ENCODE measurements at places on chromosomes 3 and 15.
A peak's percentile ranks its signal among the peaks of the same experiment; 100 is the strongest.

DNA sequence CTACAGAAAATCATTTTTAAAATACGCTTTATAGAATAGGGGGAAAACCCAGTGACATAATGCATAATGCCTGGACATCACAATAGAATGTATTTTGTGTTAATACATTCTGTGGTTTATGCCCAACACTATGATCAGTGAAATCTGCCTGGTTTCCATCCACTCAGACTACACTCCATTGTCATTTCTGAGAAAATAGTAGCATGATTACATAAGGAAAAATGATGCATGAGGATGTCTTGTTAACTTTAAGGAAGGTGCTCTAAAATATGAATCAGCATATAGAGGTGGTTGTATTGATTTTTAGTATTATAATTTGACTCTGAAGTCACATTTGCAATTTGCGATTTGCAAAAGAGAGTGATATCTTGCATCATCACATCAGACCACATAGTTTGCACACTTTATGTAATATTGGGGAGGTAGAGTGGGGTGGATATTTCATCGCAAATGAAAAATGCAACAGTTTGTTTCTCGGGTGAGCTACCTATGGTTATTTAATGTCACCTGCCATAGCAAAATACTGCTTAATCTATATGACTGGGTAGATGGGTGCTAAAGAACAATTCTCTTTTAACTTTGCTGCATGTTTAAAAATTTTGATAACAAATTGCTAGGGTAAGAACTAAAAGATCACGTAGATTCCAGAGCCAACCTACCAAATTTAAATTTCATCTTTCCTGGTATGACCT is 403.9 kb downstream of the IL5RA start:
- no peak for DNase-seq

DNA sequence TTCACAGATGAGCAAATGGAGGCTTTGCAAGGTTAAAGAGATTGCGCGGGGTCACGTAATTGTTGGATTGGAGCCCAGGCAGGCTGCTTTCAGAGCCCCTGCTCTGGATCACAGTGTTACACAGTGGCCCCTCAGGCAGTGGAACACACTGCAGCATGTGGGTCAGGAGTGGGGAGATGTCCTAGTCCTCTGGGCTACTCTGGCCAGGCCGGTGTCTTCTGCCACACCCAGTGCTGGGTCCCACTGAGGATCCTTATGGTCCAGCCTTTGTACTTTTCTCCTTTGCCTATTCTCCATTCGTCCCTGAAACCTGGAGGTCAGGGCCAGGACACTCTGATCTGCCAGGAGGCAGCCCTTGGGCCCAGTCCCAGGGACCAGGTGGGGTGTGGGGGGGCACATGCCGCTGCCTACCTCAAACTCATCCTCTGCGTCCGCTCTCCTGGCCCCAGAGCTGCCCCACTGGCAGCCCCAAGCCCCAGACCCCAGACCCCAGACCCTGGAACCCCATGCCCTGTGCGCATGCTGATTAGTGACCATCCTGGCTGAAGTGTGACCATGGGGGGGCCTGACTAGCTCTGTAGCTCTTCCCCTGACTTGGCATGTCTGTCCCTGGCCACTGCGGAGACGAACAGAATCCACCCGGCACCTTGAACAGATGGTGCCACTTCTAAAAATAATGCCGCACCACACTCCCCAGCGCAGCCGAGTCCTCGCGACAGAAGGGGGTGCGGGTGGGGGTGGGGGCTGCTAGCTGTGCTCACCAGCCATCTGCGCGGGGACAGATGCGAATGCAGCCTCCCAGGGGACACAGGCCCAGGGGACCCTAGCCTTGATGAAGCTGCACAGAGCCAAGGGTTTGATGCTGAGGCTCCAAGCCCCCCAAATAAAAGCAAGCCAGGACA is 41.6 kb downstream of the ATP2B2 start:
- DNase-seq = no peak

DNA sequence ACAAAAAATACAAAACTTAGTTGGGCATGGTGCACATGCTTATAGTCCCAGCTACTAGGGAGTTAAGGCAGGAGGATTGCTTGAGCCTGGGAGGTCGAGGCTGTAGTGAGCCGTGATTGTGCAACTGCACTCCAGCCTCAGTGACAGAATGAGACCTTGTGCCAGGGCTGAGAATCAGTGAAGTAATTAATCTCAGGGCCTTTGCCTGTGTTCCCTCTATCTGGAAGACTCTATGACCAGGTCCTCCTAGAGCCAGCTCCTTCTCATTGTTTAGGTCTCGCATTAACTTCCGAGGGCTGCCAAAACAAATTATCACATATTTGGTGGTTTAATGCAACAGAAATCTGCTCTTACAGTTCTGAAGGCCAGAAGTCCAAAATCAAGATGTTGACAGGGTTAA is 41.4 kb upstream of the FLNB start:
- no peak for DNase-seq

DNA sequence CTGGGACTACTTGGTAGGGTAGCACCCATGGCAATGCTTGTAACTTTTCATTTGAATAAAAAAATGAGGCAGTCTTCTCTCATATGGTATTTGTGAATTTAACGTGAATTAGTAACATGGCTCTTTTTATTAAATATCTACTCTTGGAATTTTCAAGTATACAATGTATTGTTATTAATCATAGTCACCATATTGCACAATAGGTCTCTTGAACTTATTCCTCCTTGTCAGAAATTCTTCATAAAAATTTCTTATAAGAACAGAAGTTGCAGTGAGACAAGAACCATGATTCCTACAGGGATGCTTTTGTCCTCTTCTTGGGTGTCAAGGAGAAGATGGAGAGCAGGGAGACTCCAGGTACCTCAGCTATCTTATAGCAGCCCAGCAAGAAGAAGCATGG is 203.8 kb upstream of the FEZF2 start:
- DNase-seq = no peak

- DNase-seq = no peak
These were observed 103.6 kb upstream of the CTNNB1 start for GRCh38 chr3:41095702-41096101.

DNA sequence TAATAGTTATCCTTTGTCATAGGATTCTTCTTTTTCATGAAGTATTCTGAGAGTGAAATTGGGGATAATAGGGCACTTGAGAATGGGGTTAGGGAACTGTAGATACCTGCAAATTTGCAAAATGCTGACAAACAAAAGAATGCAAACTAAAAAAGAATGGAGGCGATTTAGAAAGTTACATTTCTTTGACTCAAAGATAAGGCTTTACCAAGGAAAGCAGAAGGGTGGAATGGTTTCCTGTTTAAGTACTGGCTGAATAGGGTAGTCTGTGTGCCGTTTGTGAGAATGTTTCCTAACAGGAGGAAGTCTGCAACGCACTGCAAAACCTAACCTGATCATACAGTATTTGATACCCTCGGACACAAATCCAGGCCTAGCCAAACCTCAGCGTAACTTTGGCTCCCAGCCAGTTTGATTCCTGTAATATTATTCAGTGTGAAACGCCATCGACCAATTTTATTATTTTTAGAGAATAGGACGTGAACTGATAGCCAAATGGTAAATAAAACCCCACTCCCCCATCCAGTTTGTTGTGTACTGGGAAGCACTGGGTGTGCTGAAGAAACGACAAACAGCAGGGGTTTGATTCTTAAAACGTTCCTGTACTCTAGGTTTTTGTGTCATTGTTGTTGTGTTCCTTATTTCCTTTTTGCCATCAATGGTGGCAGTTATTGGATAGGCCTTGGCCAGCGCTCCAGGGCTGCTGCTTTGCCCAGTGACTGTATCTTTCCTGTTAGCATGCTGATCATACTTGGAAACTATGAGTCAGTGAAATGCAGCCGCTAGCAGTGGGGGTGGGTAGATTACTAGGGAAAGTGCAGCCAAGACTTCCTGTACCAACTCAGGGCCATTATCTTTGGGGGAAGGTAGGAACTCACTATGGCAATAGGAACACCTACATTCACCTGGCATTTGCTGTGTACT is 148.0 kb upstream of the TBL1XR1 start:
- DNase-seq = peak; percentile 90

DNA sequence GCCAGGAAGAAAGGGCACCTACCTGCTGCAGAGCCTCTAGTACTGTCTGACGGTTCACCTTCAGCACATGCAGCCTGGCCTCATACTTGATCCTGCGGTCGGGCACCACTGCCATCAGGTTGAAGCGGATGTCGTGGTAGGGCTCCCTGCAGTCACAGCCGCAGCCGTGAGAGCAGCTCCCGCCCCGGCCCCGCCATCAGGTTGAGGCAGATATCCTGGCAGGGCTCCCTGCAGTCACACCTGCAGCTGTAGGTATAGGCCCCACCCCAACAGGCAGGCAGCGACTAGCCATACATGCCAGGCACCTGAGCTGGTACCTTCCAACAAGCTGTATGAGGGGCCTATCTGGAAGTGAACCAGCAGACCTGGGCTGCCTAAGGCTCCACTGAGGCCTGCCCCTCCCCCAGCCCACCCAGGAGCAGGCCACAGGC is 38.7 kb downstream of the SEMA3G start:
- DNase-seq = no peak

DNA sequence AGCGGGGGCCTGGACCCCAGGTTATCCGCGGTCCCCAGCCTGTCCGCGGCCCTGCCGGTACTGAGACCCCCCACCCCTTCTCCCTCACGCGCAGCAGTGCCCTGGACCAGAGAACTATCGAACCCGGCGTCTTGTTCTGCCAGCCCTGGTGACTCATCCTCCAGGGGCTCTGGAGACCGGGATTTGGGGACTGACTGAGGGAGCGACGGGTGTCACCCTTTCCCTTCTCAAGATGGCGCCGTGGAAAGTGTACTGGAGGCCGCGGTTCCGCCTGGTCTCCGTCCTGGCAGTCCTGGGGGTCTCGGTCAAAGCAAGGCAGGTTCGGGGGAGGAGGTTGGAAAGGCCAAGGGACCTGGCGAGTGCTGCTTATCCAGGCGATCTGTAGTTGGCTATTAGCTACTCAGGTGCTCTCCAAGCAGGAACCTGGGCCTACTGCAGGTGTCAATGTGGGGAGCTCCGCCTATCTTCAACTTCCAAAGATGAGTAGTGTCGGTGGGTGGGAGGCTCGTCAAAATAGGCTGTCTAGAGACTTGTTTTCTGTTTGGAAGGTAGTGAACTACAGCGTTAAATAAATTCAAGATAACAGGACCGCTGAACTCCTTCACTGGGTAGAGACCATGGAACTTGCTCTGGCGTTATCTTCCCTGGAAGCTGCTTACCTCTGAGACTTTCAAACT is 790 bp downstream of the RAB5A start:
- DNase-seq = peak; percentile 84

DNA sequence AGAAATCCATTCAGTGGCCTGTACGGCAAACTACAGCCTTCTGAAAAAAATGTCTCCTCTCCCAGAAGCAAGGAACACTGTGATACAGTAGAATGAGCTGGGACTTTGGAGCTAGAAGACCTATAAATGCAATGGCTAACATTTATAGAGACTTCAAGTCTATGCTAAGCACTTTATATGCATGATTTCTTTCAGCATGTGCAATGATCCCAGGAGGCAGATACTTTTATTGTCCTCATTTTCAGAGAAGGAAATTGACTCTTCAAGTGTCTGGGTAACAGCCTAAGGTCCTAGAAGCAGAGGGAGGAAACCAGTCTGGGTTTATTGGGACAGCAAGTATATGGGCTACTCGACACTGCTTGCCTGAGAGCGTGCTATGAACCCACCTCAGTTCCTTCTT is 140.9 kb downstream of the ALDH1A2 start:
- DNase-seq = no peak

All from activated CD4-positive, alpha-beta T cell treated with anti-CD3 and anti-CD28 coated beads, Interleukin-2, amount 10 ng/mL, durations not matched to agents 24 days and 14 days (primary cell).